Daoy (cell line): ENCODE measurements at places on chromosomes 6 and 20. TPM values are rescaled to one million over a fixed set of nuclear protein-coding genes. Genes with fewer than 3 reads are reported as not detected.

The FAM162B gene
- total RNA-seq, result 0.29 and 3.0 TPM in 2 replicates

The SALL4 gene
- total RNA-seq, result 0.83 and 0.86 TPM in 2 replicates

- DNase-seq, result no peak
Observed at GRCh38 chr20:11838076-11838636, 79.5 kb upstream of the BTBD3 start.

DNA sequence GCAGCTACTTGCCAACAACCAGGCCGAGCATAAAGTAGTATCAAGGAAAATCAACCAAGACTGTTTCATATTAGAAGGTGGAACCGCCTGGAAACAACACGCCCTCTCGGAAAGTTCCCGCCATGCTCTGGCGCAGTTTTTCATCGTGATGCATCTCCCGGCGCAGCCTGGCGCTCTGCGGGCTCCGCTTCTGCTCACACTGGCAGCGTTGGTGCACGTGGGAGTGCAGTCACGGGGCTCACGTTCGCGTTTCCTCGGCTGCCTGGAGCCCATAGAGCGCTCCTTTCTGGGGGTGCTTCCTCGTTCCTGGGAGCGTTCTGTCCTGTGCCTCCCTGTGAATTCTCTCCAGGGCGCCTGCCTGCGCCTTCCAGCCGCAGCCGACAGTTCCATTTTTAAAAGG lies 227.3 kb downstream of the TBXT start:
- DNase-seq, result no peak

- peak; percentile 17 for DNase-seq
Observed at GRCh38 chr6:149166336-149166735, 151.2 kb upstream of the TAB2 start.
